ENCODE measurements at places on chromosomes 7 and 10.

DNA sequence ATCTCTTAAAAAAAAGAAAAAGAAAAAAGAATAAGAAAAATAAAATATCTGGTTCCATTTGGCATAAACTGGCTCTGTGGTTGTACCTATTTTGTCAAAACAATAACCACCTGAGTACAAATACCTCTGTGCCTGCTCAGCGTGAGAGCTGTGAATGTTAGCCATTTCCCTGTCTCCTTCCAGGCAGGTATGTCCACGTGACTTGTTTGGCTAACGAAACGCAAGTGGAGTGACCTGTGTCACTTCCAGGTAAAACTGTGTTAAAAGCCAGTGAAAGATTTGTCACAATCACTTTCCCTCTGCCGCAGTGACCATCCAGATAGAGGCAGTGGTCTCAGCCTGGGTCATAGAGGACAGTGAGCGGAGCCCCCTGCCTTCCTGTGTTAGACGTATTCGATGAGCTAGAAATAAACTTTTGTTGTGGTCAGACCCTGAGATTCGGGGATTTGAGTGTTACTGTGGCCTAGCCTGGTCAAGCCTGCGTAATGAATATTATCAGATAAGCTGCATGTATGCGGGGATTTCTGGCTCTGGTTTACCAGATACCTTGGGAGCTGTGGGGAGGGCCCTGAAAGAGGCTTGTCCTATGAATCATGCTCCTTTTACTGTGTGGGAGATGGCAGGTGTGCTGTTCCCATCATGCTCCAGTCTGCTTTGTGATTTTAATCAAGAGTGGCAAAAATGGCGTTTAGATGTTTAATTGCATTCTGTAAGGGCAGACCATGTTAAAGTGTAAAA, 3.8 kb downstream of the PTER start:
- DNase-seq: peak; percentile 37

DNA sequence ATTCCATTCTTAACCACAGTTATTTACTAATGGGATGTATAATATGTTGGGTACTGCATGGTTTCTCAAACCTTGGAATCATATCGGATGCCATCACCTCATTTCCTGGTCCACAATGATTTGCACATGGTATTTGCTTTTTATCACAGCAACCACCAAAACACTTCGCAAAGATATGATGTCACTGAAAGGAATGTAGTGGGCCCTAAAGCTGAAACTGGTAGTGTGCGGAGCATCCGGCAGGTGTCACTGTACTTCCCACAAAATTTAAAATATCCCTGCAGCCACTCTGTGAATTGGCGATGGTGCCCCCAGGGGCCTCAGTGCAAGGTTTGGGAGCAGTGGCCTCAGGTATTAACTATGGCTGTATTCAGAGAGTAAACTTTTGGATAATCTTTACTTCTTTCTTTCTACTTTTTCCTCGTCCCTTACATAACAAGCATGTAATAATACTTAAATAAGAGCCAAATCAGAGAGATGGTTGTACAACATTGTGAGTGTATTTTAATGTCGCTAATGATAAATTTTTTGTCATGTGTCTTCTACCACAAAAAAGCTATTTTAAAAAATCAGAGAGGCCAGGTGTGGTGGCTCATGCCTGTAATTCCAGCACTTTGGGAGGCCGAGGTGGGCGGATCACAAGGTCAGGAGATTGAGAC, 66.2 kb downstream of the FAM241B start:
- no peak for DNase-seq

DNA sequence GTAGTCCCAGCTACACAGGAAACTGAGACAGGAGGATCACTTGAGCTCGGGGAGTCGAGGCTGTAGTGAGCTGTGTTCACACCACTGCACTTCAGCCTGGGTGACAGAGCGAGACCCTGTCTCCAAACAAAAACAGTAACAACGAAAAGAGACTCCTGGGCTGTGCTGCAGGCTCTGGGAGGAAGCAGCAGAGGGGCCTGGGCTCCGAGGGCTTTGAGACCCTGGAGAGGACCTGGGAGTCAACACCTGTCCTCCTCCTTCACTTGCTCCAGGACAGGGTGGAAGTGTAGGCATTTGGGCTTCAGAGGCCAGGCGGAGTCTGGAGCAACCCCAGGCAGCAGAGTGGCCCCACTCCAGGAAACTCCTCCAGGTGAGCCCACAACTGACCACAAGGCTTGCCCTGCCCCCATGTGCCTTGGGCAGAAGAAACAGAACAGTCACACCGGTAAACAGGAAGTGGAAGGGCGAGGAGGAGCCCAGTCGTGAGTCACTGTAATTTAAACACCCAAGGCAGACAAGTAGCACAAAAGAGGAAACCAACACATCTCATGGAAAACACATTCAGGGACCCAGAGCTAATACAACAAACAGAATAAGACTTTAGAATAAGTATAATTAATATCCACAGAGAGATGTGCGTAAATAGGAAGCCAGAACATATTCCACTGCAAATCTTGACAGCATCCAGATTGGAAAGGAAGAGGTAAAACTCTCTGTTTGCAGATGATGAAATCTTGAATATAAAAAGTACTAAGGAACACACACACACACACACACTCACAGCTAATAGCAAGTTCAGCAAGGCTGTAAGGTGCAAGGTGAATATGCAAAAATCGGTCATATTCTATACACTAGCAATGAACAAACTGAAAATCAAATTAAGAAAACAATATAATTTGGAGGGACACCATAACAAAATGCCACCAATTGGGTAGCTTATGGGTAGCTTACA, 20.5 kb upstream of the RASGEF1A start:
- DNase-seq: no peak

DNA sequence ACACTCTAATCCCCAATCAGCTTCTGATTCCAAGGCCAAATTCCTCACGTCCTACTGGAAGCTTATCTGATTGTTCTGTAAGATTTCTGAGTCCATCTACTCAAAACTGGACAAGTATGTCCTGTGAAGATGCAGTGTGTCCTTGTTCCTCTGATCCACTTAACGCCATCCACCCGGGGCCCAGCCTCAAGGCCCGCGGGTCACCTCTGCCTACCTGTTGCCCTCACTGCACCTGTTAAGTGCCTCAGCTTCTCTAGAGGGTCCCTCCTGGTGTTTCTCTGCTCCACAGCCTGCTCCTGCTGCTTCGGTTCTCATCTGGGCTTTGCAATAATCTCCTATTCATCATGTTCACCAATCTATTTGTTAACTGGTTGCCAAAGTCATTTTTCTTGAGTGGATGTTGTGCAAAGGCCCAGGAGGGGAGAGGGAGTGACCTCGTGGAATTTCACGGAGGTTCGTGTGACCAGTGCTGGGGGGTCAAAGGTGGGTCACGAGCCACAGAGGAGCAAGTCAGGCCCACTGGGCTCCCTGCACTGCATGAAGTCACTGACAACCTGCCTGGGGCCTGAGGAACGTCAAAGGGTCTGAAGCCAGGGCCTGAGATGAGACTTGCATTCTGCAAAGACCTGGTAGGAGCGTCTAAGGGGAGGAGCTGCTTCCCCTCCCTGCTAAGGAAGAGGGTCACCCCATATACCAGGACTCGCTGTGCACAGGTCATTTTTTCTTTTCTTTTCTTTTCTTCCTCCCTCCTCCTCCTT, 338.1 kb downstream of the WDR37 start:
- no peak for DNase-seq

DNA sequence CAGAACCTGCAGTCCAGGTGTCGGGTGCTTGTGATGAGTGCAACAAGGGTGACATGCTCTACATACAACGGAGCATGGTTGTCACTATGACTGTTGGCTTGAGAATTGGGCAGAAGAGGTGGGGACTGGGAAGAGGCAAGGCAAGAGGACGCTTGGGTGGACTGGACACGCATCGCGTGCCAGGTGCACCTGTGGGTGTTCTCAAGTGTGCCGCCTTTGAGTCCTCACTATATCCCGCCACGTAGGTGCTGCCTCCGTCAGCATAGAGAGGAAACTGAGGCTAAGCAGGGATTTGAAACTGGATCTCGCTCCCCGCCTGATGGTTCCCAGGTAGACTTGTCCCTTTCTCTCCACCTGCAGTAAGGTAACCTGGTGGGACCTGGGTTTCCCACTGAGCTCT, 27.2 kb downstream of the CDH23 start:
- DNase-seq: no peak

- no peak for DNase-seq
These were observed 56.9 kb upstream of the PPP1R3C start for GRCh38 chr10:91689731-91690168.

DNA sequence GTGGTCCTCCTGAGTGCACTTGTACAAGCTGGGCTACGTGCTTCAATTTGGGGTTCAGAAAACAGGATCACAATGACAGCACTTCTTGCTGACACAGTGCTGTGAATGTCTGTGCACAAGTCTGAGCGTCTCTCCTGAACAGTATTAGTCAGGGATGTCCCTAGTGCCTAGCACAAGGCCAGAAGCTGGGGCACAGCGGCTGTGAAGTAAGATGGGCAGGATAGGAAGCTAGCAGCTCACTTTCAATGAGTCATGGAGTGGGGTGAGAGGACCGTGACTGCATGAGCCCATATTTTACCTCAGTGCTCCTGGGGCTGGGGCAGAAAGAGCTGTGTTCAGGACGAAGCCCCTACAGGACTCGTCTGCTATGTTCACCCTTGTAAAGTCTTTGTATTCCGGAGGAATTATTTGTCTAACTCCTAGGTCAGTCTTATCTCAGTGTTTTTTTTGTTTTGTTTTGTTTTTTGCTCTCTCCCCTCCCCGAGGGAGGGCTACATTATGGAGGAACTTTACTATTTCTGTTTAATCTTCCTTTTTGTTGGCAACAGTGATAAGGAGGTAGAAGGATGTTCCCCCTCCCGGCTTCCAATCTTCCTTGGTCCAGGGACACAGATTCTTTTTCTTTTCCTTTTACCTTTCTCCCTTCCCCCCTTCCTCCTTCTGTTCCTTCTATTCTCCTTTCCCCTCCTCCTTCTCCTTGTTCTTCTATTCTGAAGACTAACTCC, 2.8 kb upstream of the LRMDA start:
- DNase-seq: no peak

DNA sequence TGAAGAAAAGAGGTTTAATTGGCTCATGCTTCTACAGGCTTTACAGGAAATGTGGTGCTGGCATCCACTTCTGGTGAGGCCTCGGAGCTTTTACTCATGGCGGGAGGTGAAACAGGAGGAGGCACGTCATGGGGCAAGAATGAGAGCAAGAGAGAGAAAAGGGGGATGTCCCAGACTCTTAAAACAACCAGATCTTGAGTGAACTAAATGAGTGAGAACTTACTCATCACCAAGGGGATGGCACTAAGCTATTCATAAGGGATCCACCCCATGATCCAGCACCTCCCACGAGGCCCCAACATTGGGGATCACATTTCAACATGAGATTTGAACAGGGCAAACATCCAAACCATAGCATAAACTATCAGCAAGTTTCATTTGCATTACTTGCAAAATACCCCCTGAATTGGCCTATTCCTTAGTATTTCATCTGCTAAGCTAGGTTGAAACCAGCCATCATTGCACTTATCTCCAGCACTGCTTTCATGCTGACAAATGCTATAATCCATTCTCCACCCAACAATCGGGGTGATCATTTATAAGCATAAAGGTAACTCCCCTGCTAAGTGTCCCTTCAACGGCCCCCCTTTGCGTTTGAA, 179.0 kb downstream of the NOC3L start:
- no peak for DNase-seq

GRCh38 chr7:135991322-135991721, 14.2 kb upstream of the MTPN start:
- DNase-seq: no peak

DNA sequence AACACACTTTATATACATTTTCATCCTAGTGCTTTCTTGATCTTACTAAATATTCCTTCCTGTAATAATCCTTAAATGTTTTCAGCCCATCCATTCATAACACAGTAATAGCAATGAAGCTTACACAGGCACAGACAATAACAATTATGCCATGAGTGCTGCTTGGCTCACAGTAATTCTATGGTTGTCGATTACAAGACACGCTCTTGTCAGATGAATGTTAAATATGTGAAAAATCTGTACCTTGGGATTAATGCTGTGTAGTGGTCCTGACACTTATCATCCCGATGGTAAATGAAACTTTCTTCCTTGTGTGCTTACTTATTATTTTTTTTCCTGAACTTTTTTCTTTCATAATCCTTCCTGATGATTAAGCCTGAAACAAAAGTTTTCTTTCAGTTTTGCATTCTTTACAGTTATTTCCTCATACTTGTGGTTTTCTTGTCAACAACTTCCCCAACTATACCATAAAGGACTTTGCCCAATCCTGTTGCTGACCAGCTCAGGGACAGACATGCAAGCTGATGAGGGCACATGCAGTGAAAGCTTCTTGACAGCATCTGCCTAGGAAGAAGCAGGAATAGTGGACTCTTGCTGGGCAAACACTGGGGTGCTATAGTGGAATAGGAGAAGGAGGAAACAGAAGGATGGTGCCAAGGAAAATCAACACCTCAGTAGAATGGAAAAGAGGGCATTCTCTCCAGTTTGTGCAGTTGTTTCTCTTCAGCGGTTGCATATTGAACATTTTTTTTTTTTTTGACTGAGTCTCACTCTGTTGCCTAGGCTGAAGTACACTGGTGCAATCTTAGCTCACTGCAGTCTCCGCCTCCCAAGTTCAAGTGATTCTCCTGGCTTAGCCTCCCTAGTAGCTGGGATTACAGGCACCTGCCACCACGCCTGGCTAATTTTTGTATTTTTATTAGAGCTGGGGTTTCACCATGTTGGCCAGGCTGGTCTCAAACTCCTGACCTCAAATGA, 6.7 kb upstream of the MGAM2 start:
- peak; percentile 20 for DNase-seq

GRCh38 chr7:43118313-43118712, 5.9 kb downstream of the HECW1 start:
- DNase-seq: no peak

- peak; percentile 59 for DNase-seq
These were observed 615 bp upstream of the CNTNAP2 start for GRCh38 chr7:146115851-146116520.

DNA sequence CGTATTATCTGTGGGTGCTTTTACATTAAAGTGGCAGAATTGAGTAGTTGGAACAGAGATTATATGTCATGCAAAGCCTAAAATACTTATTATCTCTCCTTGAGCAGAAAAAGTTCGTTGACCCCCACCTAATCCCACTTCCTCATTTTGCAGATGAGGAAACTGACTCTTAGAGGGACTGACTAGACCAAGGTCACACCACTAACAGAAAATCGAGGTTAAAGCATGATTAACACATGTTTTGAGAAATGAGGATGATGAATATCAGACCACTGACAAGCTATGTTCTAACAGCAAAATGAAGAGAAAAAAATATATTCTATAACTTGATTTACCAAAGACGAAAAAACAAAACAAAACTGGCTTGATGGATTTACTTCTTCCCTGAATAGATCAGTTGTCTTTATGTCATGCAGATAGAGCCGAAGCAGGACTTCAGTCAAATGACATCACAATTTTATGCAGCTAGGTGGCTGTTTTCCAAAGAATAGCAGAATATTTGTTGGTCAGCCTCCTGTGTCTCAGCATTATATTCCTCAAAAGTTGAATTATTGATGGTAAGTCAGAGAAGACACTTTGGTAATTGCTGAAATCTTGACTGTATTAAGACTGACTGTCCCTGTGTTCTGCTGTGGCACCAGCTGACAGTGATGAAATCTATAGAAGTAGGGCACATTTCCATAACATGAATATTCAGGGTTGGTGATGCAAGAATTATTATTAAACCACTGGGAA, 24.2 kb upstream of the SMIM30 start:
- DNase-seq: no peak
